ENCODE measurements at places on chromosomes 7 and 10. TPM values are rescaled to one million over a fixed set of nuclear protein-coding genes. Genes with fewer than 3 reads are reported as not detected.
A peak's percentile ranks its signal among the peaks of the same experiment; 100 is the strongest.

The EGR2 gene
- total RNA-seq, result 28.2 TPM

The ELAPOR2 gene
- total RNA-seq, result 7.1 TPM

The ATG9B gene
- 0.36 TPM for total RNA-seq

The WDR91 gene
- 27.4 TPM for total RNA-seq

The ENTPD1 gene
- total RNA-seq, result 192 TPM

DNA sequence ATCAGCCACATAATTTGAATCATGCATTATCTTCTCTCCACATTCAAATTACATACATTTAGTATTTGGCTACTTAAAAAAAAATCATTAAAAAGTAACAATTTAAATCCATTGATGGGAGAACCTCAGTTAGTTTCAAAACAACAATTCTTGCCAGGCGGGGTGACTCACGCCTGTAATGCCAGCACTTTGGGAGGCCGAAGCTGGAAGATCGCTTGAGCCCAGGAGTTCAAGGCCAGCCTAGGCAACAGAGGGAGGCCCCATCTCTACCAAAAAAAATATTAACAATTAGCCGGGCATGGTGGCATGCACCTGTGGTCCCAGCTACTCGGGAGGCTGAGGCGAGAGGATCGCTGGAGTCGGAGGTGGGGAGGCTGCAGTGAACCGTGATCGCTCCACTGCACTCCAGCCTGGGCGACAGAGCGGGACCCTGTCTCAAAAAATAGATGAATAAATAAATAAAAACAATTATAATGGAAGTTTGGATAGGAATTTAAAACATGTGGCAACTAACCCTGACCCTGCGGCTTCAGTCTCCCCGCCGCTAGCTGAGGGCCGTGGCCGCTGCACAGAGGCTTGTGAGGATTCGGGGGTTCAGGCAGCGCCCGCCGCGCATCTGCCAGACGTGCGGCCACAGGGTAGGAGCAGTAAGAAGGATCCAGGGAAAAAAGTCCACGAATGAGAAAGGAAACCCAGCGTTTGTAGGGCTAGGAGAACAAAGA lies 1.1 kb upstream of the CSGALNACT2 start:
- no peak for DNase-seq
- H3K36me3 ChIP-seq, result no peaks in the 10 kb centered on the region
- H3K4me1 ChIP-seq, result peaks cover 30% of the 10 kb centered on the region
- H3K27me3 ChIP-seq, result no peaks in the 10 kb centered on the region
- H3K4me3 ChIP-seq, result peak overlapping the region; percentile 91

- no peaks in the 10 kb centered on the region for H3K36me3 ChIP-seq
- DNase-seq, result no peak
- H3K4me1 ChIP-seq, result no peaks in the 10 kb centered on the region
- no peaks in the 10 kb centered on the region for H3K27me3 ChIP-seq
- no peak overlapping the region for H3K27ac ChIP-seq
- H3K4me3 ChIP-seq, result no peak overlapping the region
Observed at GRCh38 chr7:128217030-128217805, 23.9 kb upstream of the LEP start.

- no peaks in the 10 kb centered on the region for H3K4me1 ChIP-seq
- H3K27ac ChIP-seq, result no peak overlapping the region
- H3K4me3 ChIP-seq, result no peak overlapping the region
- H3K36me3 ChIP-seq, result no peaks in the 10 kb centered on the region
- H3K27me3 ChIP-seq, result no peaks in the 10 kb centered on the region
- no peak for DNase-seq
Observed at GRCh38 chr7:143485500-143485899, 7.8 kb downstream of the TAS2R41 start.

DNA sequence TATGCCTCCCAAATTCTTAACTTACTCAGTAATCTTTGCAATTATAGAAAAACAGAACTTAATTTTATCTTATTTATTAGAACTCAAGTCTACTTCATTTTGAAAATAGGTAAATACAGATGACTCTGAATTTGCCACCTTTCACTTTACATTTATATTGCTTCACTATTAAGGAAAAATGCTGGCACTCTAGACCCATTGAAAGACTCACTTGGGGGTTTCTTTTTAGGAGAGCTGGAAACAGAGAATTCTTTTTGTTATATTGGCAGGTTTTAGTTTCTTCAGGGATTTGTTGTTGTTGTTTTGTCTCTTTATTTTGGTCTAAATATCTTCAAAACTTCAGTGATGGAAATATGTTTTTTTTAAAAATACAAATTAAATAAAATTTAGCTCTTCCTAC lies 111.1 kb downstream of the RUNDC3B start:
- no peak overlapping the region for H3K4me3 ChIP-seq
- DNase-seq, result no peak
- no peaks in the 10 kb centered on the region for H3K27me3 ChIP-seq

GRCh38 chr10:7484456-7485243 lies 73.8 kb upstream of the SFMBT2 start:
- H3K27ac ChIP-seq, result peak overlapping the region; percentile 75
- H3K4me3 ChIP-seq, result peak overlapping the region; percentile 53
- peaks cover 47% of the 10 kb centered on the region for H3K4me1 ChIP-seq
- peak; percentile 91 for DNase-seq
- no peaks in the 10 kb centered on the region for H3K36me3 ChIP-seq
- no peaks in the 10 kb centered on the region for H3K27me3 ChIP-seq

DNA sequence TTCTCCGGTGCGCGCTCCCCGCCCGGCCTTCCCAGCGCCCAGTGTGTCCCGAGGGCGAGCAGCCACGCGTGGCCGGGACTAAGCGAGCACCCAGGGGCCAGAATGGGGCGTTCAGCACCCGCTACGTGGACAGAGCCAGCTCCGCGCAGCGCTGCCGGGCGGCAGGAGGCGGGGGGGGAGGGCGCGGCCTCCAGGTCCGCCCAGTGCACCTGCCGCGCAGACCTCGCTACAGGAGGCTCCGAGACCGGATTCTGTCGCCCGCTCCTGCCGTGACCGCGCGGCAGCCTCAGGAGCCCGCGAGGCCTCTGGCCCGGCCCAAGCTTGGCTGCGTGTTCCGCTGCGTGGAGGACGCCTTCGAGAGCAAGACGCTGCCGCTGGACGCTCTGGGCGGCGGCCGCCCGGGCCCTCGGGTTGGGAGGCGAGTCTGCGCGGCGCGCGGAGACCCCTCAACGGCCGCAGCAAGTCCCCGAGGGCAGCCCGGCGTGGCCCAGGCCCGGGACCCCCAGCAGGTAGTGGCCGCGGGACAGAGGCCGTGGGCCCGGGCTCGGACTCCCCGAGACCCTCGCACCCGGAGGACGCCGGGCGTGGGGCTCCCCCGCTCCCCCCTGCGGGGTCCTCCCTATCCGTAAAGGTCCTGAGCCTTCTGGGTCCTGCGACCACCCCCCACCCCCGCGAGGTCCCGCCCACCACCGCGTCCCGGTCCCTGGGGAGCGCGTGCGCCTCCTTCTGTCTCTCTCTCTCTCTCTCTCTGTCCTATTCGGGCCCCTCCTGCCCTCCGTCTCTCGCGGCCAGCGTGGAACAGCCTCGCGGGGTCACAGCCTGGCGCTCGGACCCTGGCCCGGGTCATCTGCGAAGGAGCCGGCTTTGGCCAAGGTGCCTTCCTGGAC lies 904 bp upstream of the DPYSL4 start:
- no peak for DNase-seq
- H3K27ac ChIP-seq, result no peak overlapping the region

GRCh38 chr10:95221124-95221523 lies 27.1 kb downstream of the ACSM6 start:
- H3K4me3 ChIP-seq, result no peak overlapping the region
- H3K4me1 ChIP-seq, result no peaks in the 10 kb centered on the region
- no peak overlapping the region for H3K27ac ChIP-seq
- H3K36me3 ChIP-seq, result no peaks in the 10 kb centered on the region
- DNase-seq, result no peak

GRCh38 chr7:40772096-40772495 lies 637.3 kb downstream of the SUGCT start:
- no peaks in the 10 kb centered on the region for H3K4me1 ChIP-seq
- no peak overlapping the region for H3K4me3 ChIP-seq
- H3K36me3 ChIP-seq, result no peaks in the 10 kb centered on the region
- H3K27ac ChIP-seq, result no peak overlapping the region
- H3K27me3 ChIP-seq, result no peaks in the 10 kb centered on the region
- no peak for DNase-seq

GRCh38 chr10:11430421-11431215 lies 180.8 kb downstream of the USP6NL start:
- H3K4me3 ChIP-seq, result no peak overlapping the region
- no peaks in the 10 kb centered on the region for H3K36me3 ChIP-seq
- no peak overlapping the region for H3K27ac ChIP-seq
- no peaks in the 10 kb centered on the region for H3K4me1 ChIP-seq

DNA sequence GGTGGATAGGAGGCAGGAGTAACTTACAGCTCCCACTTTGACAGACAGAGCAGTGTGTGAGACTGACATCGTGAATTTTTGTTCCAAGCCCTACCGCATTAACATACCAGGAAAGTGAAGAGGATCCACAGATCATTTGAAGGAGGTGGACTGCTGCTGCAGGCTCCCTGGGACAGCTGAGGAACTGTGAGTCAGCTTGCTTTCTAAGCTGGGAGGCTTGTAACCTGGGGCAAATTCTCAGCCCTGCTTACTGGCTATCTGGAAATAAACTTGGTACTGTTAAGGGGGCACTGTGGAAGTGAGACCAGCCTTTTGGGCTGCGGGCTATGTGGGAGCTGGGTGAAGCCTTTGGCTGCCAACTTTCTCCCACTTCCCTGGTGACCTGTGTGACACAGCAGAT lies 1202.5 kb downstream of the DNAJB9 start:
- no peaks in the 10 kb centered on the region for H3K4me1 ChIP-seq
- H3K4me3 ChIP-seq, result no peak overlapping the region
- no peaks in the 10 kb centered on the region for H3K36me3 ChIP-seq
- H3K27me3 ChIP-seq, result no peaks in the 10 kb centered on the region
- no peak overlapping the region for H3K27ac ChIP-seq
- DNase-seq, result no peak

DNA sequence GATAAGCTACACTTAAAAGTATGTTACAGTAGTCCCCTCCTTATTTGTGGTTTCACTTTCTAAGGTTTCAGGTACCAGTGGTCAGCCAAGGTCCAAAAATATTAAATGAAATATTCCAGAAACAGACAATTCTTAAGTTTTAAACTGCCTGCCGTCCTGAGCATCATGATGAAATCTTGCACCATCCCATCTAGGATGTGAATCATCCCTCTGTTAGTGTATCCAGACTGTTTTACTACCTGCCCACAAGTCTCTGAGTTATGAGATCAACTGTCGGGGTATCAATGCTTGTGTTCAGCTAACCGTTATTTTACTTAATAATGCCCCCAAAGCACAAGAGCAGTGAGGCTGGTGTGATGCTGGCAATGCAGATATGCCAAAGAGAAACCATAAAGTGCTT lies 11.4 kb downstream of the KDM7A start:
- H3K4me3 ChIP-seq, result no peak overlapping the region
- H3K27me3 ChIP-seq, result no peaks in the 10 kb centered on the region
- no peaks in the 10 kb centered on the region for H3K4me1 ChIP-seq
- H3K36me3 ChIP-seq, result no peaks in the 10 kb centered on the region

- H3K4me3 ChIP-seq, result no peak overlapping the region
- no peaks in the 10 kb centered on the region for H3K27me3 ChIP-seq
- H3K4me1 ChIP-seq, result no peaks in the 10 kb centered on the region
- H3K36me3 ChIP-seq, result no peaks in the 10 kb centered on the region
- no peak overlapping the region for H3K27ac ChIP-seq
Observed at GRCh38 chr10:28250782-28251181, 52.1 kb downstream of the MPP7 start.

GRCh38 chr7:75830978-75831377 lies 17.4 kb upstream of the CCL24 start:
- H3K27me3 ChIP-seq, result no peaks in the 10 kb centered on the region
- H3K36me3 ChIP-seq, result no peaks in the 10 kb centered on the region
- no peak overlapping the region for H3K27ac ChIP-seq
- H3K4me3 ChIP-seq, result no peak overlapping the region
- no peaks in the 10 kb centered on the region for H3K4me1 ChIP-seq

DNA sequence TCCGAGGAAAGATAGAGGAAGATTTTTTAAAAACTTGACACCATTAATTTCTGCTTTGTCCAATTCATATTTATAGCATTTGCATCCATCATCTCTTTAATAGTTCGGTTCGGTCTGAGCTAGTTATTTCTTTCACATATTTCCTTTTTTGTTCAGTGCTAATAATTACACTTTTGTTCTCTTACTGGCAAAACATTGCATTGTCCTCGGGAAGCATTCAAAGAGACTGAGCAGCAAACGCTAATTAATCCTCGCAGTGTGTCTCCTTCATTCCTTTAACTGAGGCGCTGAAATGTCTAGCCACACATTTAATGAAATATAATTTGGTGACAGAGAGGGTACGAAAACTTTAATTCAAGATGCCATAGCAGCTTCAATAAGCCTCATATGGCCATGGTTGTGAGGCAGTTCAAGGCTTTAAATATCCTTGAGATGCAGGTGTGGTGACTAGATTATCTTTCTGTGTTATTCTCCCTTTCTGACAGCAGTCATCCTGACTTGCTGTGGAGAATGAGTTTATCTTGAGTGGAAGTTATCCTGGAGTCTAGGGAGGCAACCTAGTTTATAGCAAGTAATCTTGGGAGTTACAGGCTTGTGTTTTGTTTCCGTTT lies 431.4 kb downstream of the SDK1 start:
- H3K4me1 ChIP-seq, result no peaks in the 10 kb centered on the region
- no peak overlapping the region for H3K27ac ChIP-seq
- DNase-seq, result no peak
- no peaks in the 10 kb centered on the region for H3K27me3 ChIP-seq

DNA sequence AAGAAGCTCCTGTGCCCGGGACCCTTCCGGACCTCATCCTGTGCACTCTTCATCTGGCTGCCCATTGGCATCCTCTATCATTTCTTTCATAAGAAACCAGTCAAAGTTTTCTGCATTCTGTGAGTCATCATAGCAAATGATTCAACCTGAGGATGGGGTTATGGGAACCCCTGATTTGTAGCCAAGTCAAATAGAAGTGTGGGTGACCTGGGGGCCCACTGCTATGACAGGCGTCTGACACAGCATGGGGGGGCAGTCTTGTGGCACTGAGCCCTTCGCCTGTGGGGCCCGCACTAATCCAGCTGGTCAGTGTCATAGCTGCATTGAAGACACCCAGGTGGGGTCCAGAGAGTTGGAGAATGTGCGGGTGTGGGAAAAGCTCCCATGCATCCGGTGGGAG lies 230.4 kb downstream of the USP6NL start:
- H3K4me1 ChIP-seq, result no peaks in the 10 kb centered on the region
- H3K36me3 ChIP-seq, result no peaks in the 10 kb centered on the region
- no peak for DNase-seq

DNA sequence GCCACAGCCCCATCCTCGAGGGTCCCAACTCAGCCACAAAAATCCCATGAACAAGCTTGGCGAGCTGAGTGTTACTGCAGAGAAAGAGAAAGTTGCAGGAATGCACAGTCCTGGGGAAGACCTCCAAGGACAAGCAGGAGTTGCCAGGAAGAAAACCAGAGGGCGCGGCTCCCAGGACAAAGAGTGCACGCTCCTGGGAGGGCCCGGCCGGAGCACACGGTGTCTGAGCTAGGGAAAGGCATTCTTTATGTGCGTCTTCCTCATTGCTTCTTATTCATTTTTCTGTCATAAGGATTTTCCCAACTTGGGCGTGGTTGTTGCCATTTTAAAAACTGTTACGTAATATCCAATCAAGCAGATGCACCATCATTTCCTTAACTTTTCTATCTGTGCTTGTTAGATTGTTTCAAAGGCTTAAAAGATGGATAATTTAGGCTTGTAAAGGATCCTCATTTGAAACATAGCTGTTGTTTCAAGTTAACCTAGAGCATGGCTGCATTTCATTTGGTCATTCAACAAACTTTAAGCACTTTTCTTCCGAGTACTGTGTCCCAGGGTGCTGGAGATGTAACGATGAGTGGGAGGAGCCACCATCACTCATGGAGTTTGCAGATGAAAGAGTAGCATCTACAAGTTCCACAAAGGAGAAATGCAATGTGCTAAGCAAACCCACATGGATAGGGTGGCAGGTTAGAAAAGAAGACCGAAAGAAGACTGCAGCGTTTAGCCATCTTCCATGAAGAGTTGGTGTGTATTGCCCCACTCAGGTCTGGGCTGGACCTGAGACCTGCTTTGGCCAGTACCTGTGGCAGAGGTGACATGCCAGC lies 5.6 kb upstream of the CNPY1 start:
- no peak overlapping the region for H3K4me3 ChIP-seq
- no peaks in the 10 kb centered on the region for H3K4me1 ChIP-seq
- no peak for DNase-seq
- no peak overlapping the region for H3K27ac ChIP-seq
